ENCODE measurements at places on chromosomes 12 and 14.

DNA sequence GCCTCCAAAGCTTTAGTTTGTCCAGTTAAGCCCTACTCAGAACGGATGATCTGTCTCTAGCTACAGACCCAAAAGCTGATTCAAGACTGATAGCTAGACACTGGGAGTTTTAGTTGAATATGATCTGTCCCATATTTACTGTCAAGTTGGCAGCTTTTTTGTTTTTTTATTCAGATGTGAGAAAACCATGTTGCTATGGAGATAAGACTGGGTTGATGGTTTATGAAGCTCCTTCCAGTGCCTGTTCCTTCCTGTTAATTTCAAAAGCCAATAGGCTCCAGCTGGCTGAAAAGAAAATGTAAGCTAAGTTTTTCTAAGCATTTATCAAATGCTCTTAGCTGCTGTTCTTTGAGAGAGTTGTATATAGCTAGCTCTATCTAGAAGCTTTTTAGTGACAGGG is 4.7 kb downstream of the DYNLL1 start:
- DNase-seq = no peak

GRCh38 chr12:131035245-131035681 is 81.6 kb downstream of the ADGRD1 start:
- no peak for DNase-seq

DNA sequence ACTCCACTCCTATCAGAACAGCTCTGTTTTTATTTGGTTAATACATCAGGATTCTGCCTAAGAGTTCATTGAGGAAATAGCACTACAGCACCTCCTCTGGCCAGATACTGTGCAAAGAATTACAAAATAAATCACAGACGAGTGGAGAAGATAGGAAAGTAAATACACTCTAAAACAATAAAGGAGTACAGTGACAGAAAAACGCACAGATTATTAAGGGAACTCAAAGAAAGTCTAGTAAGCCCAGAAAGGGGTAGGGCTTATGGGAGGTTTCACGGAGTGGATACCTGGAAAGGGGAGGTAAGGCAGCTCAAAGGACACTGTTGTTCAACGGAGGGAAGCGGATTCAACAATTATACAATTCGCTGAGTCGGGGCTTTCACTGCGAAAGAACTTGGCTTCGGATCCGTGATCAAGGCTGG is 5.5 kb downstream of the OR10AD1 start:
- no peak for DNase-seq

GRCh38 chr12:78018171-78018910 is 187.6 kb downstream of the NAV3 start:
- DNase-seq = no peak

DNA sequence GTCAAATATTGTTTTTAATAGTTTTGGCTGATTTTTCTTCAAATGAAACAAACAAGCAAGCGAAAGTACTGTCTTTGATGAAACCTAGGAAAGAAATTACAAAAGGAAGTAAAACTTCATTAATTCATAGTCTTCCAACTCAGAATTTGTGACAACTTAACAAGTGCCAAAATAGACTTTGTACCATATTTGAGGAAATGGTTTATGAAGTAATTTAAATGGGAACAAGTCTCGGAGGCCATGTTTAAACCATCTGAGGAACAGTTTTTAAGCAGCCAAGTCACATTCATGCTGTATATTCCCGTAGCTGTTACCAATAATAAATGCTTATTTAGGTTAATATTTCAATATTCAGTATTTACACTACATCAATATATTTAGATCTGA is 745 bp upstream of the ARHGDIB start:
- no peak for DNase-seq

- no peak for DNase-seq
These were observed 59.5 kb upstream of the CAPRIN2 start for GRCh38 chr12:30814295-30814655.

- no peak for DNase-seq
These were observed 7.0 kb upstream of the UBC start for GRCh38 chr12:124921200-124922031.

DNA sequence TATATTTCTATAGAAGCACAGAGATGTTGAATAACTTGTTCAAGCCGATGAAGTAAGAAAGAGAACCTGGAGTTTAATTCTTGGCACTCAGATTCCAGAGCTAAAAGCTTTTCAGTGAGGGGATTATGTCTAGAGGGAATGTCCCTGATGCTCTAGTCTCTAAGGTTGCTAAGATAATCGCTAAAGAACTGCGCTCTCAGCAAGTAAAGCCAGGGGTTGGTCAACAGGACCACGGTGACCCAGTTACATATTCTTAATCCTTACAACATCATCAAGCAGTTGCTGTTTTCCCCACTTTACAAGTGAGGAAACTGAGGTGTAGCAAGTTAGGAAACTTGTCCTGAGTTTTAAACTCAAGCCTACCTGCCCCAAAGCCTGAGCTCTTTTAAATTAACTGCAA is 110.8 kb downstream of the DAD1 start:
- no peak for DNase-seq

- DNase-seq = no peak
These were observed 4.7 kb upstream of the NCKAP5L start for GRCh38 chr12:49832836-49833421.

GRCh38 chr12:93968536-93969285 is 179.7 kb upstream of the PLXNC1 start:
- no peak for DNase-seq
